ENCODE measurements at places on chromosomes 12 and 14.

DNA sequence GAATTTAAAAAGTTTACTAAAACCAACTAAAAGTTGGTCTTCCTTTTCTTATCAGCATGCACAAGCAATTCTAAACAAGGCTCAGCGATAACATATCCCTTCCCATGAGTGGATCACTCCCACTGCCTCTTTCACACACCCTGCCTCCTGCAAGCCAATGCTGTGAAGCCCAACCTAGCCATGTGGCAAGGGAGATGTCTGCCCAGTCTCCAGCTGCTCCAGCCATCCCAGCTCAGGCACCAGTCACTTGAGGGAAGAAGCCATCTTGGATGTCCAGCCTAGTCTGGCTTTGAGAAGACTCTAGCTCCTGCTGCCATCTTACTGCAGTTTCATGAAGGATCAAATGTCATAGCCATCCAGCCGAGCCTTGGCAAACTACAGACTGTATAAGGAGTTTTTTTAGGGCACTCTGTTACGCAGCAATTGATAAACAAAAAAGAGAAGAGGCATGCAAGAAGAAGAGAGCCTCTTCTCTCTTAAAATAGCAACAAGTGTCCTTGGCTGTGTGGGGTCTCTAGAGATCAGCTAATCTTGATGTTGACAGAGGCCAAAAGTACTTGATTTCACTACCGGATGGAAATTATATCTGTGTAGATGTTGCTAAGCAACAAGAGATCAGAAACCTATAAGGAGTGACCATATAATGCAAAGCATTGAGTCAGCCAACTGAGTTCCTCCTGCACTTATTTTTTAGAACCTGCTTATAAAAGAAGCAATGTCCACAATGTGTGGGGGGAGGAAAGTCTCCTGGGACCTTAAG, 108.9 kb downstream of the PTCSC3 start:
- no peak for DNase-seq

DNA sequence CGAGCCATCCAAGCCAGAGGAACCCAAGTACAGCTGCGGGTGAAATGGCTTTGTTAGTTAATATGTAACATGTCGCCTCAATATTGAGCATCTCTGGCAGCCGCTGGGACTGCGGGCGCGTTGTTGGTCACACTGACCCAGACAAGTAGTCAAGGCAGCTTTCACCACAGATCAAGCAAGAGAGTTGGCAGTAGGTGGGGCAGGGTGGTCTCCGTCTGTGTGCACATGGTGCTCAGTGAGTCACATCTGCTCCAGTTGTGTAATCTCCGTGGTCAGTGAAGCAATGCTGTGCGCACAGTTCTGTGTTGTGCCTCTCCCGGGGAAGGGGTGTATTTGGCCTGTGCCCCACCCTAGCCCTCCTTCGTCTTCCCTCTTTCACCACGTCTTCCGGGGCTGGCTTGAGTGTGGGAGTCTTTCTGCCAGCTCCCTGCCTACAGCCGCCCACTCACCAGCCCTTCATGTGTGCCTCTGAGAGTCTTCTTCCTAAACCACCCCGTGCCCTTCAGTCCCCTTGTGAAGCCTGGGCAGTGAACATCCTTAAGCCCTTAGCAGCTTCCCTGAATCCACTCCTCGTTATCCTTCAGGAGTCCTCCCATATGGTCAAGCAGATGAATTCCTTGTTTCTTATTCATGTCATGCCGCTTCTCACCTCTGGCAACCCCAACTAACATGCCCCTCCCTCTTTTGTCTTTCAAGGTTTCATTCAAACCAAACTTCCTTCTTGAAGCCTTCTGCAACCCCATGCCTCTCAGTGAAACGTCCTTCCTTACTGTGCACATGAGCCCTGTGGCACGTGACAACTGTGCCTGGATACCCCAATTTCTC, 242.1 kb downstream of the CACNA1C start:
- peak; percentile 85 for DNase-seq

GRCh38 chr14:23091294-23092225, 3.4 kb downstream of the ACIN1 start:
- DNase-seq, result no peak

DNA sequence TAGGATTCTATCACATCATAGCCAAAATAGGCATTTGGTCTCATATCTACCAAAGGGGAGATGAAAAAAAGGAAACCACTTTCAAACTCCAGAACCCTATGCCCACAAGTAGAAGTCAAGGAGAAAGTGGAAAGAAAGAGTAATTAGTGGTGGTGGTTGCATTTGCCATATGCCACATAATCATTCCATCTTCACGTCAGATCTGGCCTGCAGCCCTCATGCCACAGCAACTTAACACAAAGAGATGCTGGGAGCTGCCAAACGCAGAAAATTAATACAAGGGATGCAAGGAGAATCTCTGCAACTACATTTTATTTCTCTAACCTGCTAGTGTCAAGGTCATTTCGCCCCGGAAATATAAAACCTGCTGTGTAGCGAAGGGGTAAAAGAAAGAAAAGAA, 148.6 kb upstream of the FOXN3 start:
- no peak for DNase-seq

DNA sequence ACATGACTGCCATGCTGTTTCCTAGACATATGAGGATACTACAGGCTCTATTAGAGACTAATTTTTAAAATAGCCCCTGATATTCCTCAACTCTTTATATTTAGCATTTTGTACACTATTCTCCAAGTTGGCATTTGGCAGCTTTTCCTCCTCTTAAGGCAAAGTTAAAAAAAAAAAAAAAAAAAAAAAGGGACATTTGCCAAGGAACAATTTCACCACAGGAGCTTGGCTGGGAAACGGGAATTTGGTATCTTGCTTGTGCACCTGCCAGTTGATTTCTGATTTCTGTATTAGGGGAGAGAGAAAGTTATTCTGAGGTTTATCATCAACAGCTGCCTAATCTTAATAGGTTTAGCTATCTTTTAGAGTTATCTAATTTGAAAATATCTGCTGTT, 87.2 kb downstream of the CAND1 start:
- no peak for DNase-seq

GRCh38 chr14:59224341-59224740, 35.9 kb downstream of the DAAM1 start:
- DNase-seq, result no peak

- peak; percentile 68 for DNase-seq
Observed at GRCh38 chr14:24840204-24840893, 206.4 kb upstream of the GZMB start.

DNA sequence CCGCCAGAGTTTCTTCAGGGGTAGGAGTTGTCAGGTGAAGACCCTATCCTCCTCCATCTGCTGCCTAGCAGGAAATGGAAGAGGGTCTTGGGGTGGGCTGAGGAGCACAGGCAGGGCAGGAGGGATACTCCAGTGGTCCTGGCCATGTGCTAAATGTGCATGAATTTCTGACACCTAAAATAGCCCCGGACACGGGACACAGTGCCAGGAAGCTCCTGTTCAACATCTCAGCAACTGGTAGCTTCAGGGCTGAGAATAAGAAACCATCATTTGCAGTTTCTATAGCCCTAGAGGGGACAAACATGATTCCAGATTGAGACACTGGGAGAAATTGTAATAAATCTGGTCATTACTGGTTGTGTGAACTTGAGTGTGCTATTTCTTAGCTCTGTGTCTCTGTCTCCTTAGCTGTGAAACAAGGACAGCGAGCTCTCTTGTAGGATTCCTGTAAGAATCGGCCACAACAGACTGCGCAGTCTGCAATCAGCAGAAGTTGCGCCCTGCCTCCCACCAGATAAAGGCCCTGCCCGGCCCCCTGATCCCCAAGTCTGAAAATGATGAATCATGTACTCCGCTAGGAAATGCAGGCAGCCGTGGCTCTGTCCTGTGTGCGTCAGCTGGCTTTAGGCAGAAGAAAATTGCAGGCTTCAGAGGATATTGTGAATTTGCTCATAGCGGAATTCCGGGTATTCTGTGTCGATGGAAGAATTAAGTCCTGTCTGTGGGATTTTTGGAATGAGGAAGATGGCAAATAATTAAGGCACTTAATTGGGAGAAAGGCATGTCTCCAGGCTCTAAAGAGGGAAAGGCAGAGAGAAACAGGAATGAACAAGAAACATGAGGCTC, 35.2 kb upstream of the MEG3 start:
- no peak for DNase-seq

DNA sequence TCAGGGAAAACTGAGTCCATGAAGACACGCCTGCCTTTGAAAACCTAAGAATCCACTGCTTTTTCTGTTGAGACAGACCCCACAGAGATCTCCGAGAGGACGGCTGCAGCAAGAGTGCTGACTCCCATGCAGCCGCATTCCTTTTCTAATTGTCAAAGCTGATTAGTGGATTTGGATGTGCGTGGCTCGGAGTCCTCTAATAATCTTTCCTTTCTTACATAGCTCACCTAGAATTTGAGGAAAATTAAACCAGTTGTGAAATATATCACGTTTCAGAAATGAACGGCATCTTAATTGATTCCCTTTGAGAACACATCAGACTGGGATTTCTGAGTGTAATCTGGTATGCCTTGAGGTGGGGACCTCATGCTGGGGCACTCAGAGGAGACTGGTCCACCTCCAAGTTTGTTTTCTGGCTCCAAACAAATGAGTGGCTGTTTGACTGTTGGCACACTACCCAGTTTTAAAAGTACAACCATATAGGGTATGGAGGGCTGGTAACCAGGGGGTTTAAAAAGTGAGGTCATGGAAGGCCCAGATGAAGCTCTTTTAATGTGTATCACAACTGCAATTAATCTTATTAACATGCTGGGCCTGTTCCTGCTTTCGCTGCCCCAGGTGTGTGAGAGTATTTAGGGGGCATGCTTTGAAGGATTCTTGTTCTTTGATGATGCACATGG, 63.3 kb downstream of the RASSF3 start:
- DNase-seq, result no peak

DNA sequence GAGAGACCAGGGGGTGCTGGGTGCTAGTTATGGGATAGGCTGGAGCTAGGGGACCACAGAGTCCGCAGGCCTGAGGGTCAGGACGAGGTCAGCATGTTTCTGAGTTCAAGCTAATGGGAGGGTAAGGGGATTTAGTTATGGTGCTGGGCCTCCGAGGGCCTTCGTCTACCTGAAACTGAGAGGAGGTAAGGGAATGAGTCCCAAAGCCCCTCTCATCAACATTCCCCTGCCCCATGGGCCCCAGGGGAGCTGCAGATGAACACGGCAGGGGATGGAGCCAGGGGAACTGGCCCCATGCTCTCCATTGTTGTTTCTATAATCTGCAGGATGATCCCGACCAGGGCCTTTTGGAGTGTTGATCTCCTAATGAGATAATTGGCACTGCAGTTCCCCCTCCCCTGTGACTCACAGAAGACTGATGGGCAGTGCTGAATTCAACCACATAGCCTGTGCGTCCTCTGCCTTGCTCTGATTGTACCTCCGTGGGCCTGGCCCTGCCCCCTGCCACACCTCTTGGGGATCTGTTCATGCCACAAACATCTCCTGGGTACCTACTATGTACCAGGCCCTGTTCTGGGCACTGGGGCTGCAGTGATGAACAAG, 21.4 kb downstream of the FAIM2 start:
- DNase-seq, result no peak

- DNase-seq, result no peak
Observed at GRCh38 chr14:23344481-23344880, 8.2 kb downstream of the SLC22A17 start.

DNA sequence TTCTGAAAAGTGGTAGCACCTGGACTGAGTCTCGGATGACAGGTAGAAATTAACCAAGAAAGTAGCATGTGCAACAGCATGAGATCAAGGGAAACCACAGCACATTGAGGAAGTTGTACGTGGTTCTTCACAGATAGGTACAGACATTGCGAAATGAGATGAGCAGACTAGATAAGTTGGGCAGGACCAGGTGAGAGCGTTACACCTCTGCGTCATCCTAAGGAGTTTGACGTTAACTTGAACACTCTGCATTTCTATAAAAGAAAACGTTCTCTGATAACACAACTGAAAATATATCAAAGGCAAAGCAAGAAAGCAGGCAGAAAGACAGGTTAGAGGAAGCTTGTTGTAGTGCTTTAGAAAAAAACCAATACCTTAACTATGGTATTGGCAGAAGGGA, 98.5 kb upstream of the RASSF8 start:
- DNase-seq, result no peak

GRCh38 chr14:37864861-37865718, 269.7 kb downstream of the TTC6 start:
- peak; percentile 89 for DNase-seq

DNA sequence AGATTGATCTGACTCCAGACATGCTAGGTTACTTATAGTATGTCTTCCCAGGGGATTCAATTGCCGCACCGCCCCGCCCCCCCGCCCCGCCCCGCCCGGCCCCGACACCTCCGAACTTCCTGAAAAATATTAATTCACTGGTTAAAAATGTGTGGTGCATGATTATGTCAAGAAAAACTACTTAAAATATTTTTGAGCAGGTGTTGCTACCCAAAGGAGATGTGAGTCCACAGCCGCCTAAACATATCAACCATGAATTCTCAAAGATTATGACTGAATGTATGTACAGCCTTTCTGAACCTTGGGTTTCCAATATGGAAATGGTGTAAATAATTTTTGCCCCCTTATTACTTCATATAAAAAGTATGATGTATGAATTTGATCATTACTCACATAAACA, 2.7 kb upstream of the RIMKLB start:
- DNase-seq, result no peak

DNA sequence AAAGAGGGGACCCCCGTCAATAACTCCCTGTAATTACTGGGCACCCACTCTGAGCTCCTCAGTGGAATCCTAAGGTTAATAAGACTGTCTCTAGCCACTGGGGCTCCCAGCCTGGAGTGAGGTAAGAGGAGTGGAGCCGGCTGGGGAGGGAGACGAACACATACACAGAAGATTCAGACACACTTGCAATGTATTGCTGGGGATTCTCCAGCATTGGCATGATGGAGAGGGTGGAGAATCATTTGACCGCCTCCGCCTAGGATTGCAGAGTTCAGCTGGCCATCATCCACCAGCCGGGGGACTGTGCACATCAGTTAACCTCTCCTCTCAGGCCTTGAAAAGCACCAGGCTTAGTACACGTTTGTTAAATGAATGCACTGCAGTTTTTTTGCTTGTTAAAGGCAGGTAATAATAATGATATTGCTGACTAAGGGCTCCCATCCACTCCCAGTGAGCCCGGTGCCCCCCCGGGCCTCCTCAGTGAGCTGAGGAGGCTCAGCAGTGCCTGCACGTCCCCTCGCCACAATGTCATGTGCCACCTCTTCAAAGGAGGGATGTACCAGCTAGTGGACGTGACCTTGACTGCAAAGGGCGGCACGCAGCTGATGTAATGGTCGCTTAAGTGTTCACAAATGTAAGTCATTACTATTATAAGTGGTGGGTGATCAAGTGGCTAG, 20.3 kb upstream of the FAIM2 start:
- DNase-seq, result no peak

GRCh38 chr12:79614730-79615129, 76.0 kb downstream of the PAWR start:
- no peak for DNase-seq

GRCh38 chr12:262113-262512, 523 bp downstream of the SLC6A13 start:
- no peak for DNase-seq

- DNase-seq, result peak; percentile 51
Observed at GRCh38 chr14:56659964-56660551, 80.5 kb downstream of the TMEM260 start.
